ENCODE measurements at places on chromosomes 13 and 19. TPM values are rescaled to one million over a fixed set of nuclear protein-coding genes. Genes with fewer than 3 reads are reported as not detected.

DNA sequence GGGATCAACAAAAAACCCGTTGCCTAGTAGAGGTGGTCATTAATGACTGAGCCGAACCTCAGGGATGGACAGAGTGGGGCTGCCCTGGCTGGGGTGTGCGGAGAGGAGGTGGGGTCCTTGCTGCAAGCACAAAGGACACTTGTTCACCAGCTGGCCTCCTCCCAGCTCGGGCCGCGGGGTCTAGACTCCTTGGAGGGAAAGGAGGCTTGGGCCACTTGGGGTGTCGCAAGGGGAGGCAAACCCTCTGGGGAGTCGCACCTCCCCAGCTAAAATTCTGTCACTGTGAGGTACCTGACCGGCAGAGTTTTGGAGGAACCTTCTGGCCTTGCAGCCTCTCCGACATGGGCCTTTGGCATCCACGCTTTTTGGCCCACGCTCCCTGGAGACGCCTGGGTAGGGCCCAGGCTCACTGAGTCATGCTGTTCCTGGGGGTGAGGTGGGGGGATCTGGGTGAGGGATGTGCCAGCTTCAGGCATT is 8.2 kb downstream of the KLHL26 start:
- DNase-seq = no peak

- no peak for DNase-seq
Measured at GRCh38 chr13:34360702-34361101, 542.8 kb downstream of the RFC3 start.

DNA sequence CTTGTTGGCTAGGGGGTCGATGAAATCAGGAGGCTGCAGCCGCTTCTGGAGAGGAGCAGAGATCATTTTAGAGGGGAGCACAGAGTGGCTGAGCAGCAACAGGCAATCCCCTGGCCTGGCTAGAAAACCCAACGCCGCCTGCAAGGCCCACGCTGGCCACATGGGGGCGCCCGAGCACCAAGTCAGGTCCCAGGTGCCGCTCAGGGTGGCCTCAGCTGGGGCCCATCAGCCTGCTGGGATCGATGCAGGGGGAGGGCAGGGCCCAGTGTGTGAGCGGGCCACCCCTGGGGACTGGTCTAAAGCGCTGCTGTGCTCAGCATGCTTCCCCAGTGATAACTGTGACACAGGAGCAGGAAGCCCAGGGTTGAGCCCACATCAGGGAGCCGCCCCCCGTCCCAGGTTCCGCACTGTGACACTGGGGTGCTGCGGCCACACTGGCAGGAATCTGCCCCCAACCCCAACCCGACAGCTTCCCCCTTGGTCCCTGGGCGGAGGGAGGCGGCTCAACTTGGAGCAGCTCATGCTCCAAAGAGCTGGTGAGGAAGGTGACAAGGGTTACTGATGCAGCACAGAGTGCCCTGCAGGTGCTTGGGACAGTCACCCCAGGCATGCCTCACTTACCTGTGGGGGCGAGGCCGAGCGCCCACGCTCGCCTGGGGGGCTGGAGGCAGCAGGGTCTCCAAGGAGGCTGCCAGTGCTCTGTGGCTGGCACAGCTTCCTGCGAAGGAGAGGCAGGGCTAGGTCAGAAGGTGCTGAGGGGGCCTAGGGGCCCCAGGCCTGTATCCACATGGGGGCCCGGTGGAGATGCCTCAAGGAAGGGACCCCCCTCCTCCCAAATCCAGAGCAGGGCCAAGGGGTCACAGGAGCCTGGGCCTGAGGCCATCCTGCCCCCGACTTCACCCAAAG is 13.3 kb upstream of the ISYNA1 start:
- peak; percentile 64 for DNase-seq

Gene ZNF565
- 6.4 TPM for total RNA-seq

DNA sequence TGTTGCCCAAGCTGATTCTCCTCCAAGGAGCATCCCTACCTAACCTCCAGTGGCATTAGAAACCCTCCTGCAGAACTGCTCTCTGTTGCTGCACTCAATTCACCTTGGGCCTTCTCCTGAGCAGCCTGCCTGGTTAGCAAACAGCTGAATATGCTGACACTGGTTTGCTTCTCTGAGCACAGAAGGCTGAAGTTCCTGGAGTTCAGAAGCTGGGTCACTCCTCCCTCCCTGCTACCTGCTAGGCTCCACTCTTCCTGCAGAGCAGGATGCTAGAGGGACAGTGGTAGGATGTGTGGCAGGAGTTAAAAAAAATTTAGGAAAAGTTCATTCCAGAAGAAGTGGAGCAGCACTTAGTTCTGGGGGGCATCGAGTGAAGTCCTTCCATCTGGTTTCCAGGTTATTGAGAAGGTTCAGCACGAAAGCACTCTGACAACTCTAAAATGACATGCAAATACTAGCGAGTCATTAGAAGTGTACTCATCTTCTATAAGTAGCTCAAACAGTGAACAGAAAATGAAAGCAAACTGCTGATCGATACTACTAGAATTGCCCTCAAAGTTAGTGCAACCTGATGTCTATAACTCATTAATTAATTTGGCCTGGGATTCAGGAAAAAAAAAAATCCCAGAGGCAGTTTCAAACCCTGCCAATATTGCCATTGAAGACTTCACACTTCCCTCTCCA is 293.7 kb downstream of the POU4F1 start:
- no peak for DNase-seq

GRCh38 chr19:35433448-35433847 is 14.6 kb upstream of the FFAR2 start:
- DNase-seq = no peak

GRCh38 chr13:24184265-24184841 is 23.8 kb downstream of the SPATA13 start:
- DNase-seq = no peak

- DNase-seq = peak; percentile 96
Measured at GRCh38 chr13:47480121-47480520, 521.0 kb downstream of the SUCLA2 start.

DNA sequence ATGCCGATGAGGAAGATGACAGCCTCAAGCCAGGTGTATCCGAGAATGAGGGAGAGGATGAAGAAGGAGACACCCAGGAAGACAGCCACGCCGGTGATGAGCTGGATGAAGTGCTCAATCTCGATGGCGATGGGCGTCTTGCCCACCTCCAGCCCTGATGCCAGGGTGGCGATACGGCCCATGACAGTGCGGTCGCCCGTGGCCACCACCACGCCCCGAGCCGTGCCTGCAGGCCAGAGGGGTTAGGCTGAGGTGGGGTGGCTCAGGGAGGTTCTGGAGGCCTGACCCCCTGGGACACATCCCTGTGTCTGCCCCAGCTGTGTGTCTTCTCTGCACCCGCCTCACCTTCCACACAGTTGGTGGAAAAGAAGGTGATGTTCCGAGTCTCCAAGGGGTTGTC is 9.1 kb downstream of the ATP1A3 start:
- DNase-seq = no peak

DNA sequence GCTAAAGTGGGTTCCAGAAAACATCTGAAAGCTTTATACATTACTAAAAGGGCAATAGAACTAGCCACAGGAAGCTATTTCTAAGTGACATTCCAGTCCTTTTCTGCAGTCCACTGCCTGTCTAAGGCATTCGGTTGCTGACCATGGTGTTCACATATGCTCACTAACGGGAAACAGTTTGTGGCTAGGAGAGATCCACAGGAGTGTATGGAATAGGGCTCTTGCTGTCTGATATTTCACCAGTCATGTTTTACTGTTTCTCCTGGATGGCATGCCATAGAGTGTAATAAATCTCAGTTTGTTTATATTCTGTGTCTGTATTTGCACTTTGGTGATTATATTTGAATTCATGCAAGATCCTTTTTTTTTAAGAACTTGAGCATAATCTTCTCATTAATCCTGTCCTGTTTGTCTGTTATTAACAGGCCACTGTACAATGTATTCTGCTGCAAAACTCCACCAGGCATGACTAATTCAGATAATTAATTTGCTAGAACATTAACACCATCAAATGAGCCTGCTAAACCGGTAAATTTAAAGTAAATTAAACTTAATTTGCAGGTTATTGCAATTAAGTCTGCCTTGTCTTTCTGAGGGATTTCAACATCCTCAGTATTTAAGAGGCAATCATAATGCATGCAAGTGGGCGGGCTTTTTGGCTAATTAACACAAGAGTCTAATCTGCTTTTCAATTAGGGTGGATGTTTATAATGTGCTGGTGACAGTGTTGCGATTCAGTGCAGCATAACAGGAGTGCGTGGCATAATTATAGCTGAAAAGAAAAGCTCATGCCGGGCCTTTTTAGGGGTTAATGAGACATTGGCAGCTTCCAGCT is 201.3 kb downstream of the POU4F1 start:
- DNase-seq = no peak

DNA sequence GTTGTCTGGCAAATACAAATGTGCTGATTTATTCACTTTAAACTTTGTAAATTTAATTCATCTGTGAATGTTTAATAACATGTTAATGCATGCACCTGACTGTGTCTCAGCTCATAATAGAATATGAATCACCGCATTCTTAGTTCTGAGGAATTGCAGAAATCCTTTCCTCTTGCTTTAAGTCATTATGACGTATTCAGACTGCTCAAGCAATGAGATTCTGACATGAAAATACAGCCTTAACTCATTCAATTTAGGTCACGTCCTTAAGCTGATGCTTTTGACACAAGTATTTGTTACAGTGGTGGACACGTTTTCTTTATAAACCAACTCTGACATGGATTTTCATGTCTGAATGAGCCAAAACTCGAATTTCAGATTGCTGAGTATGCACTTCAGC is 541.0 kb upstream of the KLF12 start:
- peak; percentile 28 for DNase-seq

Gene DPP9
- total RNA-seq = 12.4 TPM

- no peak for DNase-seq
Measured at GRCh38 chr19:48249502-48250014, 6.2 kb downstream of the CARD8 start.

DNA sequence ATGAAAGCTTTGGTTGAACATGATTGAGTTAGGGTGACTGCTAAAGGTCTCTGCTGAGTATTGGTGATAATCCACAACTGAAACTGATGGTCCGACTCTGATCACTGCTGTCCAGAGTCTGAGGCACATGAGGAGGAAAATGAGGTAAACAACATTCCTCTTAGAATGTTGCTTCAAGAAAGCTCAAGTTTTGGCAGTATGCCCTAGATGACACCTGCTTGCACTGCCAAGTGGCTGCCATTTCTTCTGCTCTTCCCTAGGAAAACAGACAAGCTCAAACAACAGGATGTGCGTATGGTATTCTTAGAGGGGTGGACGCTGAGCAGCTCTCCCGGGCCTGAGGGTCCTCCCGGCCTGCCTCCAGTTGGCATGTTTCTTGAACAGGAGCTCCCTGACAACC is 15.2 kb upstream of the MTIF3 start:
- DNase-seq = no peak

Gene CADM4
- total RNA-seq = 1.7 TPM

Gene NCCRP1
- not detected for total RNA-seq

Gene ZSCAN4
- total RNA-seq = not detected

DNA sequence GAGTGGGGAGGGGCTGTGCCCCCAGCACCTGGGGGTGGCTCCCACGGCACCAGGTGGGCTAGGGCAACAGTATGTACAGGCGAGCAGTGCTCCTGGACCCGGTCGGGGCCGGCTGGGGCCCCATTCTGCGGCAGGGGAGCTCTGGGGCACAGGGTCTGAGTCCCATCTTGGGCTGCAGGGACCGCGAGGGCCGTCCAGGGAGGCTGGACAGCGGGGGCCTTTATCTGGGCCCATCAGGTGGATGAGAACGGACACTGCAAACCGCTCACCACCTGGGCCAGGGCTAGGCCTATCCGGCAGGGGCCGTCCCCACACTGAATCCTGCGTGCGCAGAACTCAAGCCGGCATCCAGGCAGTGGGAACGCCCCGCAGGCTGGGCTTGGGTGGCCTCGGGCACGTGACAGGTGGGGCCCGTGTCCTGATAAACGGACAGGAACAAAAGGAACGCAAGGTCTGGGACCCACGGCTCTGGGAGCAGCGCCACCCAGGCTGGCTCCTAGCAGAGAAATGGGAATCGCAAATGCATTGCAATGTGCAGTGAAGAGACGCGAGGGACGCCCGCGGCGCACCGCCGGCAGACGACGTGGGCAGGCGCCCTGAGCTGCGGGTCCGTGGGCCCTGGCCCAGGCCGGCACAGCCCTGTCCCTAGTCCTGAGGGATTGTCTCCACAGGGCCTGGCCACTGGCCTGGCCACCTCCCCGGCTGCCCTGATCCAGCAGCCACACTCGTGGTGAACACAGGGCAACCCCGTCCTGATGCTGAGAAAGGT is 29.7 kb downstream of the BTBD2 start:
- DNase-seq = no peak

DNA sequence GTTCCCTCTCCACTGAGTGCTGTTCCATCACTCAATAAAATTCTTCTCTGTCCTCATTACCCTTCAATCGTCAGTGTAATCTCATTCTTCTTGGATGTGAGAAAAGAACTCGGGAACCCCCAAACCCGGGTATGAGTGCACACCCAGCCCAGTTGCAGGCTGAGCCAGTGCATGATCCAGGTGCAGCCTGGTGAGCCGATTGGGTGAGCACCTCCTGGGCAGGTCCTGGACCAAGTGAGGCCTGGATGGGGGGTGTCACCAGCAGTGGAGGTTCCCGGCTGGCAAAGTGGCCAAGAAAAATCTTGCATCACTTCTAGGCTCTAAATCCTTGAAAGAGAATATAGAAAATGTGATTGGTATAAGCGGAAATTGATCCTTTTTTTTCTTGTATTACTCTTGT is 878.8 kb upstream of the KLHL1 start:
- DNase-seq = no peak

GRCh38 chr13:91904005-91904404 is 505.6 kb downstream of the GPC5 start:
- no peak for DNase-seq

Gene TMPRSS9
- total RNA-seq = not detected

- DNase-seq = peak; percentile 52
Measured at GRCh38 chr19:12666265-12667048, at the start of the genes MAN2B1 and WDR83. Gene MAN2B1 (minus strand): TSS chr19:12666742. CDS start chr19:12666701, 41 bp downstream. Gene WDR83 (plus strand): TSS chr19:12666807. CDS start chr19:12669791, 2,984 bp downstream.

Gene PRTN3
- total RNA-seq = not detected

DNA sequence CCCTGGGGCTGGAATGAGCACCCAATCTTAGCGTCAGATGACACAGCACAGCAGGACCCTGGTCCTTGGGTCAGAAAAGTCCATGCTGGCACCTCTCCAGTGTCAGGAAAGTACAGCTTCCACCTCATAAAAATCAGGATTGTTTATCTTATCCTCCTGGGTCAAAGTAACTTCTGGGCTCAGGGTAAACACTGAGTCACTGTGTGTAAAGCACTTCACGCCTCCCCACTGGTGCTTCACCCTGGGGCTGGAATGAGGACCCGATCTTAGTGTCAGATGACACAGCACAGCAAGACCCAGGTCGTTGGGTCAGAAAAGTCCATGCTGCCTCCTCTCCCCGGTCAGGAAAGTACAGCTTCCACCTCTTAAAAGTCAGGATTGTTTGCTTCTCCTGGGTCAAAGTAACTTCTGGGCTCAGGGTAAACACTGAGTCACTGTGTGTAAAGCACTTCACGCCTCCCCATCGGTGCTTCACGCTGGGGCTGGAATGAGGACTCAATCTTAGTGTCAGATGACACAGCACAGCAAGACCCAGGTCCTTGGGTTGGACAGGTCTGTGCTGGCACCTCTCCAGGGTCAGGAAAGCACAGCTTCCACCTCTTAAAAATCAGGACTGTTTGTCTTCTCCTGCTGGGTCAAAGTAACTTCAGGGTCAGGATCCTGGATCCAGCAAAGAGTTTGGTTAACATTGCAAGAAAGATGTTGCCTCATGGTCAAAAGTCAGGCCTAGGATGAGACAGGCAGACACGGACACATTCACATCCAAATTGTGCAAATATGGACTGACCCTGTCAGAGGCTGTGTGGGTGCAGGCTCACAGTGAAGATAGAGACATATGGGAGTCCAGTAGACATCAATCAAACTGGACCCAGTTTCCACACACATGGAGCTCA is 39.2 kb upstream of the CYP2A7 start:
- no peak for DNase-seq
